ENCODE measurements at places on chromosomes 3 and 15. TPM values are rescaled to one million over a fixed set of nuclear protein-coding genes. Genes with fewer than 3 reads are reported as not detected.
A peak's percentile ranks its signal among the peaks of the same experiment; 100 is the strongest.

DNA sequence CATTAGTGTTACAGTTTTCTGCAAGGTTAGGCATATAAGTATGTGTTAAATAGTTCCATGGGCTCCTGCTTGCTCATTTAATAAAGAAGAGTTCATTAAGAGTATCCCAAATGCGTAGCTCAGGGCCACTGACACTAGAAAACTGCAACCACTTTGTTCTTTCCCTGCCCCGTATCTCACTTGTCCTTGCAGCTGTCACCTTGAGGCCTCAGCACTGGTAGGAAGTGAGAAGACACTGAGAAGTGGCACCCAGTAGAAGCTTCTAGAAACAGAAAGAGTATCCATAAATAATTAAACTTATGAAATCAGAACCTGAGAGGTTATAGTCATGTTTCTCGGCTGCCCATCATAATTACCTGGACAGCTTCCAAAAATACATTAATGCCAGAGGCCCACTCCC lies 266.0 kb downstream of the KCNMB2 start:
- no peak for DNase-seq

TMEM266 gene
- 0.21 TPM for total RNA-seq

DNA sequence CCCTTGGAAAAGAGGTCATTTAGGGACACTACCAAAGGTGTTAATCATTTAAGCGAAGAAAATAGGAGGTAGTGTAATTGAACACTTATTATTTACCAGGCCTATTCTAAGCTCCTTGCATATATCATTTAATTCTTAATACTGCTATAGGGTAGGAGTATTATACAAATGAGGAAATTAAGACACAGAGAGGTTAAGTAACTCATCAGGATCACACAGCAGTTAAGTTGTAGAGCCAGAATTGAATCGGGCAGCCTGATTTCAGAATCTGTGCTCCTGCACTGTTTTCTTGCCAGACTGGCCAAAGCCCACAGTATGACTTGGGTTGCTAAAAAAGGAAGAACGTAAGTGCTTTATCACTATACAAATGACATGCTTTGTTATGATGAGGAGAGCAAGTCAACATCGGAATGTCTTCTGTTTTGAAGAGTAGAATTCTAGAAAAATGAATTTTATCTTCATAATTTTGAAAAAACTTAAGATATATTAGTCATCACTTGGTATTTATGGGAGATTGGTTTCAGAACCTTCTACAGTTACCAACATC lies 31.4 kb downstream of the HPS3 start:
- no peak for DNase-seq

DNA sequence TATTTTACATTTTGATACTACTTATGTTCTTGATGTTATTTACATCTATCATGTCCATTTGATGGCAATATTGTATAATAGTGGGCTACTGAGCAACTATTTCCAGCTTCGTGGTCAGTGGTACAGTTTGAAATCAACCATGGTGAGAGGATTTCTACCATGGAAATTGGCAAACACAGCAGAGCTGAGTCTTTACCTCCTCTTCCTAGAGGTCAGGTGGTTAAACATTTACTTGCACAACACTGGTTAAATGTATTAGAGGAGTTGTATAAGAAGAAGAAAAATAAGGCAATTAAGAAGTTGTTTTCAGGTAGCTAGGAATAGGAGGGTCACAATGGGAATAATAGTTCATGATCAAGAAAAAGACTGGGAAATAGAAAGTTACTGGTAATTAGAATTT lies 7.2 kb upstream of the PPM1L start:
- DNase-seq: no peak

KLHL40 gene
- not detected for total RNA-seq

- peak; percentile 9 for DNase-seq
Measured at GRCh38 chr3:152574461-152575079, 260.4 kb upstream of the P2RY1 start.

OR5K2 gene
- not detected for total RNA-seq

DAZL gene
- not detected for total RNA-seq

- peak; percentile 44 for DNase-seq
Measured at GRCh38 chr15:45402955-45403877, 24.9 kb upstream of the GATM start.
